Lower lobe of right lung (tissue), 2 donors: ENCODE measurements at places on chromosomes 3 and 15.

DNA sequence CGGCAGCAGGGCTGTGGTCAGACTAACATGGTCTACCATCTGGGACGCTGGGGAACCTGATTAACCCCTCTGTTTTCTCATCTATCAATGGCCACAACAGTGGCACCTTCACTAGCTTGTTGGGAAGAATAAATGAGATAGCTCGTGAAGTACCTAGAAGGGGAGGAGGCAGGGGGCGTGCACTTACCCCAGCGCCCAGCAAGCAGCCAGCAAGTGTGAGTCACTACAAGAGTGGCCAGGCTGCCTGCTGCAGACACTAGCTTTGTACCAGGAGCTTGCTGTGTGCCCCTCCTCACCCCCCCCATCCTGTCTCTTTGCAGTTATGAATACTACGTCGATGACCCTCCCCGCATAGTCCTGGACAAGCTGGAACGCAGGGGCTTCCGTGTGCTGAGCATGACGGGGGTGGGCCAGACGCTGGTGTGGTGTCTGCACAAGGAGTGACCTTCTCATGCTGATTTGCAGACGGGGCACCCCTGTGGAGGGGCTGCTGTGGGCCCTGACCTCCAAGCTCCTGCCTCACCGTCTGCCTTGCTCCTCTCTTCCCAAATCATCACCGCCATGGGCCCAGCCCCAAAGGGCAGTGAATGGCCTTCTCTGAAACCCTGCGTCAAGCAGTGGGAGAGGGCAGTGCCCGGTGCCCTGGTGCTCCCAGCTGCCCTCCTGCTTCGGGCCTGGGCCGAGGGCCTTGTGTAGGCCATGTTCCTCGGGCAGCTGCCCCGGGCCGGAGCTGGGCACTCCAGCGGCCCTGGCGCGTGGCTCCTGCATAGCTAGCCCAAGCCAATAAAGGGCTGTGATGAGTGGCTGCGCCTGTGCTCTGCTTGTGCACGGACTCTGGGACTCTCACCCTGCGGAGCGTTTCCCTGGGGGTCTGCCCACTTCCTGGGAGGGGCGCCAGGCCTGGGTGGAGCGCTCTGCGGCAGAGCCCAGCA is 2.6 kb upstream of the C15orf62 start:
- DNase-seq: peak; percentile 39

DNA sequence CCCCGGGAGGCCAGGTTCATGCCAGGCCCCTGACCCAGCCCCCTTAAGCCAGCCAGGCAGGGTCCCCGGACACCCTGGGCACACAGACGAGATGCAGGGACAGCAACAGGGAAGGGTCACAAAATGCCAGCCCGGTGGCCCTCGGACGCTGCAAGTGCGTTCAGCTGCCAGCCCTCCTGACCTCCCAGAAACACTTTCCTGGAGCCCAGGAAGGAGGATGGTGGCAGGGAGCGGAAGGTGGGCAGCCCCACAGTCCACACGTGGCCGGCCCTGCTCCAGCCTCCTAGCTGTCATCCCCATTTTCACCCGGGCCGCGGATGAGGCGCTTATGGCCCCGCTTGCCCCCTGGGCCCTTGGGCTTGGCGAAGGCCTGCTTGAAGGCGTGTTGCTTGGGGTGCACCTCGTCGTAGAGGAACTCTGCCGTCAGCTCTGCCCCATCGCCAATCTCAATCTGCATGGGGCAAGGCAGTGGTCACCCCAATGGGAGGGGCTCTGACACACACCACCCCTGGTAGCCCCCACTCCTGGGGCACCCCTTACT is 3.4 kb upstream of the TLR9 start:
- peak; percentile 34 for DNase-seq

GRCh38 chr15:69668039-69668705 is 215.6 kb downstream of the RPLP1 start:
- no peak for DNase-seq

GRCh38 chr15:22236469-22236868 is 156.1 kb downstream of the OR4M2 start:
- no peak for DNase-seq

DNA sequence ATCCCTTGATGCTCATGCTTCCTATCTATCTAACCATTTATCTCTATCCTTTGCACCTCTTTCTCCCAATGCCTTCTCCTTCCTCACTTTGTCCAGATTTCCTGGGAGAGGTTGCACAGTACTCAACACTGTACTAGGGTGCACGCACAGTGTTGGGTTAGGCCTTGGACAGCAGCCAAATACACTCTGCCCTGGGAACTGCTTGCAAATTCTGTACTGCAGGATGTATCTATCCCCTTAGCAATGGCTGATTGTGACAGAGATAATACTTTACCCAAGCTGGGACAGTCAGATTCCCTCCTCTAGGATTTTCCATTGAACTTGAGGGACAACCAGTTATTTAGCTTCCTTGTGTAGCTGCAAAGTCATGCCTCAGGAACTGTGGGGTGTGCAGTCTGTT is 113.3 kb downstream of the IL20RB start:
- DNase-seq: no peak

- DNase-seq: no peak
Observed at GRCh38 chr15:66254951-66255676, 1.6 kb upstream of the MEGF11 start.

- no peak for DNase-seq
Observed at GRCh38 chr3:17090280-17090983, 205.7 kb downstream of the PLCL2 start.

GRCh38 chr15:82301296-82302016 is 38.8 kb downstream of the SAXO2 start:
- DNase-seq: no peak

DNA sequence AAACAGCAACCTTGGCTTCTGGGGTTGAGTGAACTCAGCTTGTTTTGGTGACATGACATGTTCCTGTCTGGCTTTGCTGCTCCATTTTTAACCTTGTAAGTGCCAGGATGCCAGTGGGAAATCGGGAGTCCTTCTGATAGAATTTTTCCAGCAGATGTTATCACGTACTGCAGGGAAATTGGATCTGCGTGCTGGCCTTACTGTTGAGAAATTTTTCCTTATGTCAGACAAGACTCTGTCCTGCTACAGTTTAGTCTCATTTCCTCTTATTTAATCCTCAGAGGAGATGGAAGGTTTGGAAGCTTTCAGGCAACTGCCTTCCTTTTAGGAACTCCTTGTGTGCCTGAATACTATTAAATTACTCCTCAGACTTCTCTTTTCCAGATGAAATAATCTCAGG is 80.6 kb downstream of the PGPEP1L start:
- DNase-seq: no peak

- DNase-seq: no peak
Observed at GRCh38 chr3:69867941-69868505, 128.8 kb downstream of the MITF start.

DNA sequence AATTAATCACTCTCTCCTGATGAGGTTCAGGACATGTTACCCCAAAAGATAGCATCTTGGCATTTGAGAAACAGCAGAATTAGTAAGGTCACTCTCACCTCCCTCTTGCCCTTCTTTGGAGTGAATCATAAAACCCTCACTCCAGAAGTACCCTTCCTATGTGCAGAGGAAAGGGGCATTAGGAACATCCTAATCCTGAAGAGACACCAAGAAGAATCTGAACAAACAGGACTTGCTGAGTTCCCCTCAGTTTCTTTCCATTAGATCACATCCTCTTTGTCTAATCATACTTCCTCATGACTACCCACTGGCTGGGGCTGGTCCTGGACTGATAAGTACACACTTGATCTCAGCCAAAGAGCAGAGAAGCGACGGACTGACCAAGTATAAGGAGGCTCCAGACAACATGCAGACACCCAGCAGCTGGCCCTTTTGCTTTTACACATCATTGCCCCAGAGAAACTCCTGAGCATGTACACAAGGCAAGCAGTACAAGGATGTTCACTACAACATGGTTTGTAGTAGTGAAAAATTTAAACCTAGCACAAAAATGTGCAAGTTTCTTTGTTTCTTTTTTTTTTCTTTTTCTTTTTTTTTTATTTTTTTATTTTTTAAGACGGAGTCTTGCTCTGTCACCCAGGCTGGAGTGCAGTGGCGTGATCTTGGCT is 15.0 kb upstream of the TM6SF1 start:
- peak; percentile 65 for DNase-seq

GRCh38 chr15:84079885-84080777 is 155.4 kb upstream of the GOLGA6L4 start:
- peak; percentile 59 for DNase-seq

DNA sequence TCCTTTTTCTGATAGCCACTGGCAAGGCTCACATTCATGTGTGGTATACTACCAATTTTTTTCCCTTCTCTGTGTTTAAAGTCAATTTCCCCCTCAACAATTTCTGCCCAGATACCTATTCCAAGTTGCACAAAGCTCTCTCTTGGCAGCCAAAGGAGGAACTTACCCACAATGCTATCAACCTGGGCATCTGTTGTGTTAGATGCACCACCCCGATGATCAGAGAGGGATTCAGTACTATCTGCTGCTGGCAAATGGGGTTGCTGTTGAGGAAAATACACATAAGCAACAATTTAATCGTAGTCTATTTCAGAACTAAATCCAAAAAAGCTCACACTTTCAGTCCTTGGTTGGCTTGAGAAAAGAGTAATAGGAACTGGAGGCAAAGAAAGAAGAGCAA is 46.1 kb downstream of the AAGAB start:
- no peak for DNase-seq

GRCh38 chr15:51137880-51138430 is 43.2 kb upstream of the TNFAIP8L3 start:
- DNase-seq: no peak

GRCh38 chr3:4587061-4587837 is 94.1 kb downstream of the ITPR1 start:
- DNase-seq: no peak

- no peak for DNase-seq
Observed at GRCh38 chr3:141808586-141808985, 45.4 kb downstream of the GRK7 start.

DNA sequence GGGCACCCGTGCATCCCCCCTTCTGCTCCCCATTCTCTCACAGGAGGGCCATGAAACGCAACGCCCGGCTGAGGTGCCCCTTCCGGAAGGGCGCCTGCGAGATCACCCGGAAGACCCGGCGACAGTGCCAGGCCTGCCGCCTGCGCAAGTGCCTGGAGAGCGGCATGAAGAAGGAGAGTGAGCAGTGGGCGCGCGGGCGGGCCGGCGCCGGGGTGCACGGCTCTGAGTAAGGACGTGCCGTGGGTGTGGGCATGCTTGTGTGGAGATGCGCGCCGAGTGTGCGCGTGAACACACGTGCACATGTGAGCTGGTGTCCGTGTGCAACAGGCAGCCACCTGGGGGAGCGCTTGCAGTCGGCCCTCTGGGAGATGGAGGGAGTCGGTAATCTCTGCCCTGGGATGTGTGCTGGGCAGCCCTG is 28.1 kb downstream of the NR1I2 start:
- DNase-seq: peak; percentile 65

DNA sequence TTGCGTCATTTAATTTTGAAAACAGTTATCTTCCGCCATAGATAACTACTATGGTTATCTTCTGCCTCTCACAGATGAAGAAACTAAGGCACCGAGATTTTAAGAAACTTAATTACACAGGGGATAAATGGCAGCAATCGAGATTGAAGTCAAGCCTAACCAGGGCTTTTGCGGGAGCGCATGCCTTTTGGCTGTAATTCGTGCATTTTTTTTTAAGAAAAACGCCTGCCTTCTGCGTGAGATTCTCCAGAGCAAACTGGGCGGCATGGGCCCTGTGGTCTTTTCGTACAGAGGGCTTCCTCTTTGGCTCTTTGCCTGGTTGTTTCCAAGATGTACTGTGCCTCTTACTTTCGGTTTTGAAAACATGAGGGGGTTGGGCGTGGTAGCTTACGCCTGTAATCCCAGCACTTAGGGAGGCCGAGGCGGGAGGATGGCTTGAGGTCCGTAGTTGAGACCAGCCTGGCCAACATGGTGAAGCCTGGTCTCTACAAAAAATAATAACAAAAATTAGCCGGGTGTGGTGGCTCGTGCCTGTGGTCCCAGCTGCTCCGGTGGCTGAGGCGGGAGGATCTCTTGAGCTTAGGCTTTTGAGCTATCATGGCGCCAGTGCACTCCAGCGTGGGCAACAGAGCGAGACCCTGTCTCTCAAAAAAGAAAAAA is 1.2 kb downstream of the B2M start:
- DNase-seq: peak; percentile 75

GRCh38 chr15:77019521-77020331 is 24.8 kb downstream of the PSTPIP1 start:
- DNase-seq: no peak

GRCh38 chr3:50470658-50471057 is 32.8 kb downstream of the CACNA2D2 start:
- no peak for DNase-seq

- no peak for DNase-seq
Observed at GRCh38 chr3:194215392-194215791, 79.4 kb downstream of the HES1 start.

- no peak for DNase-seq
Observed at GRCh38 chr3:23002836-23003732, 200.0 kb upstream of the UBE2E2 start.

DNA sequence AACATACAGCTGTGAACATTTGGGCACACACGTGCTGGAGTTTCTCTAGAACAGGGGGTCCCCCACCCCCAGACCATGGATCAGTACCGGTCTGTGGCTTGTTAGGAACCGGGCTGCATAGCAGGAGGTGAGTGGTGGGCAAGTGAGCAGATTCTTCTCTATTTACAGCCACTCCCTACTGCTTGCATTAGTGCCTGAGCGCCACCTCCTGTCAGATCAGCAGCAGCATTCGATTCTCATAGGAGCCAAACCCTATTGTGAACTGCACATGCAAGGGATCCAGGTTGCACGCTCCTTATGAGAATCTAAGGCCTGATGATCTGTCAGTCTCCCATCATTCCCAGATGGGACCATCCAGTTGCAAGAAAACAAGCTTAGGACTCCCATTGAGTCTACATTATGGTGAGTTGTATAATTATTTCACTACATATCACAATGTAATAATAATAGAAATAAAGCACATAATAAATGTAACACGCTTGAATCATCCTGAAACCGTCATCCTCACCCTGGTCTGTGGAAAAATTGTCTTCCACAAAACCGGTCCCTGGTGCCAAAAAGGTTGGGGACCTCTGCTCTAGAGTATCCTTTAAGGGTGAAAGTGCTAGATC is 25.8 kb downstream of the CHRM5 start:
- DNase-seq: no peak

- DNase-seq: no peak
Observed at GRCh38 chr15:42728972-42729371, 8.0 kb downstream of the CDAN1 start.

DNA sequence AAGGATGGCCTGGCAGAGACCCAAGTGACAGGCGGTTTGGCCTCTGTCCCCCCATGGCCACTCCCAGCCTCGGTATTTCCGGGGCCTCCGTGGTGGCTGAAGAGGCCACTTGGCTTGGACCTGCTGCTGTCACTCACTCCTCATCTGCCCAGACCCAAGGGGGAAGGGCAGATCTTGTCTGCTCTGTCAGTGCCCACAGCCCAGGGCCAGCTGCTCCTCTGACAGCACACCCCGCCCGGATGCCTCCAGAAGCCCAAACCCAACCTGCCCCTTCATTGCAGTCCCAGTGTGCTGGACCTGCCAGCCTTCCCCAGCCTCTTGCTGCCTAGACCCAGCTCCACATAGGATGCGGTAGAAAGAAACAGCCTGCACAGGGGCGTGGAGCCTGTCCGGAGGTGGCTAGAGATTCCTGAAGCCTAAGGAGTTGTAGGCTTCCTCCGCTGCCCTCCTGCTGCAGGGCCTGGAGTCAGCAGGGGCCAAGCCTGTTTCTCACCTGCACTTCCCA is 52.0 kb downstream of the MAGEF1 start:
- DNase-seq: no peak

GRCh38 chr15:40878785-40879184 is 4.8 kb upstream of the RHOV start:
- no peak for DNase-seq
